Natural killer cell treated with Interleukin-12 subunit alpha and Interleukin-12 subunit beta and Interleukin-15 and Interleukin-18, amount 100 ng/mL, for 72 hours (primary cell): ENCODE measurements at places on chromosomes 16 and 17.

- peak; percentile 25 for DNase-seq
Measured at GRCh38 chr17:73976676-73977521, 226.6 kb upstream of the RPL38 start.

GRCh38 chr17:81993729-81994592 lies 16.5 kb downstream of the ASPSCR1 start:
- no peak for DNase-seq

GRCh38 chr16:8679151-8679550 lies 4.7 kb downstream of the ABAT start:
- DNase-seq, result no peak

DNA sequence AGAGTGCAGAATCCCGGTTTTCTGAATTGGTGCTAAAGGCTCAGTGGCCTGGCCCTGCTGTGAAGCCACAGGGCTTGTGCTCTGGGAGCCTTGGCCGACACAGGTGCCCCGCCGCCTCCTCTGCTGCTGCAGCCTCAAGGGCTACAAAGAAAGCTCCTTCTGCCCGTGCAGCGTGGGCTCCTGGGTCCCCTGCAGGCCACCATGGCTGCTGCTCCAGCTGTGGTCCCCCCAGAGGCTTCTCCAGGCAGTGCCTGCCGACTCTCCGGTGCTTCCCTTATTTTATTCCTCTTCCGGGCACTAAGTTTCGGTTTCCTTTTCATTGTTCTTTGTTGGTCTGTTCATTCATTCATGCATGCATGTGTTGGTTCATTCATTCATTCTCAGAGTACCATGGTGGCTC lies 53.1 kb downstream of the CMIP start:
- no peak for DNase-seq

GRCh38 chr17:78144147-78144719 lies 2.0 kb upstream of the C17orf99 start:
- DNase-seq, result no peak

DNA sequence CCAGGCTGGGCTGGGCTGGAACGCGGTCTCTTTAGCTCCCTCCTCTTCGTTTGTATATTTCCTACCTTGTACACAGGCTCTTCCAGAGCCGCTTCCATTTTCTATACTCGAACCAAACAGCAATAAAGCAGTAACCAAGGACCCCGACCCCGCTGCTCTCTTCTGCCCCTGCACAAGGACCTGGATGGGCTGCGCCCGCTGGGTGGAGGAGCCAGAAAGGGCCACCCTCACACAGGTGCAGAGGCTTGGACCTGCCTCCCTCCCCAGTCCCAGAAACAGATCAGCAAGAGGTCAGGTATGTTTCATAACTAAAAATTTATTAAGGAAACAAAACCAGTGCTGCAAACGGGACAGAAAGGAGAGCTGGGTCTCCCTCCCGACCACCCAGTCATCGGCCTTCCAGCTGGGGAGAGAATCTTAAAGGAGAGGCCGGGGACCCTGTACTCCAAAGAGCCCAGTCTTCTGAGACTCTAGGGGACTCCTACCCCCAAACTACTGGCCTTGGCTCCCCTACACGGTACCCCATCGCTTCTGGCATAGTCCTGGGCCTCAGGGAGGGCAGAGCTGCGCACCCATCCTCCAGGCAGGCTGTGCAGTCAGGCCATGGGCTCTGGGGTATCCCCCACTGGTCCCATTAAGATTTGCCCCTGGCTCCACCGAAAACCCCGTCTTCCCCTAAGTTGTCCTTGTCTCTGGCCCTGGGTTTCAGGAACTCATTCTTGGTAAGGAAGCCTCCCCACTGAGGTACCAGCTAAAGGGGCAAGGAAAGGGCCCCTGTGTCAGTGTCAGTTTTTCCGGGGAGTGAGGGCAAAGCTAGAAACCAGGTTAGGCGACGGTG lies 4.9 kb downstream of the HIC1 start:
- DNase-seq, result no peak

DNA sequence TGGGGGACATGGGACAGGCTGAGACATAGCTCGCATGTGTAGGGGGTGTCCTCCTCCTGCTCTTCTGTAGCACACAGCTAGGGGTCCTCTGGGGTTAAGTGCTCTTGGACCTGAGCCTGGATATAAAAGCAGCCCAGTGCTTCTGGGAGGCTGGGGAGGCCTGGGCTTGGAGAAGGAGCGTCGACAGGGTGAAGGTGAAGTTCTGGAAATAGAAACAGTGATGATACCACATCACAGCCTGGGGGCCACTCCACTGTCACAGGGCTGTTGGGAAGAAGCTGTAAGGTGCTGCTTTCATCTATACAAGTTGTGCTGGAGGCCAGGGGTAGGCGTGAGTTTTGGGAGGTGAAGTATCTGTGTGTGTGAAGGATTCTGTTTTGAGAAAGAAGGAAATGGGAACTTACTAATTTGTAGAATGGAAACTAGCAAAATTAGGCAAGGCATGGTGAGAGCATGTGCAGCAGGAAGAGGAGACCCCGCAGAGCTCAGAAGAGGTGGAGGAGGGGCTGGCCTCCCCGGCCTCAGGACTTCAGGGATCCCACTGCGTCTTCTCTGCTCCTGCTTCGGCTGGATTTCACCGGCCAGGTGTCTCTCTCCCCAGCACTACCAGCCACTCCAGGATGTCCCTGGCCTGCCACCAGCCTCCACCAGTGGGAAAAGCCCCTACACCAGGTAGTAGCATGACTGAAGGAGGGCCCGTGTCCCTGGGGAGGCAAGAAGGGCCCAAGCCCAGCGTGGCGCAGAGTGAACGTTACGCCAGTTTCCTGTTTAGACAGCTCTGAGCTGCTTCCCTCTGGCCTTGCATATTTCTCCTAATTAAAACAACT lies 19.4 kb downstream of the PLCG2 start:
- DNase-seq, result peak; percentile 67

DNA sequence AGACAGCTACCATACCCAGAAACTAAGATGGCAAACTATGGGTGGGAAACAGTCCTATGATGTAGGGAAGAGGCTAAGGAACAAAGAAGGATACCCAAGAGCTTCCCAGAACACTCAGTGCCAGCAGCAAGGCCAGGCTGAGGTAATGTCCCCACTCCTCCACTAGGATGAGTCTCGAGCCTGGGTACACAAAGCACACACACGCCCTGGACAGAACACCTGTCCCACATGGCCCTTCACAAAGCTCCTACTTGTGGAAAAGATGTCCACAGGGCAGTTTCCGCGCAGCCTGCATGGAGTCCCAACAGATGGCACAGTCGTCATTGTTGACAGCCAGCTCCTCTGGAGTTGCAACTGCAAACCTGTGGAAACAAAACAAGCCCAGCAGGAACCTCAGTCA lies 23.9 kb downstream of the AMFR start:
- DNase-seq, result no peak
